Stimulated activated CD4-positive, alpha-beta T cell treated with anti-CD3 and anti-CD28 coated beads, Interleukin-4, amount 100 ng/mL, for 24 hours (primary cell): ENCODE measurements at places on chromosomes 2 and 18.

DNA sequence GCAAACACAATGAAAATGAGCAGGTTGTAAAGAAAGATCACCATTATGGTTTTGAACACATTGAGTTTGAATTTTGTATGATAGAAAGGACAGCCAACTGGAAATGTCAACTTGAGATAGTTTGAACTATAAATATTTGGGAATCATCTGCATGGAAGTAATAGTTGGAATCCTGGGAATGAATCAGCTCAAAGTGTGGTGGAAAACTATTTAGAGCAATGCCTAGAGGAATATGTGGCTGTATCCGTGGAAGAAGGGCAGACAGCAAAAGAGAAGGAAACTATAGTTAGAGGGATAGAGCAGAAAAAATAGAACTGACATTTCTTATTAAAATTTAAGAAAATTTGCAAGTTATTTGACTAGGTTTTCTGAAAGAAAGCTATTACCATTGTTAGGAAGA lies 112.5 kb upstream of the OTX1 start:
- DNase-seq, result no peak

GRCh38 chr18:63895190-63895589 lies 7.7 kb downstream of the SERPINB2 start:
- no peak for DNase-seq

DNA sequence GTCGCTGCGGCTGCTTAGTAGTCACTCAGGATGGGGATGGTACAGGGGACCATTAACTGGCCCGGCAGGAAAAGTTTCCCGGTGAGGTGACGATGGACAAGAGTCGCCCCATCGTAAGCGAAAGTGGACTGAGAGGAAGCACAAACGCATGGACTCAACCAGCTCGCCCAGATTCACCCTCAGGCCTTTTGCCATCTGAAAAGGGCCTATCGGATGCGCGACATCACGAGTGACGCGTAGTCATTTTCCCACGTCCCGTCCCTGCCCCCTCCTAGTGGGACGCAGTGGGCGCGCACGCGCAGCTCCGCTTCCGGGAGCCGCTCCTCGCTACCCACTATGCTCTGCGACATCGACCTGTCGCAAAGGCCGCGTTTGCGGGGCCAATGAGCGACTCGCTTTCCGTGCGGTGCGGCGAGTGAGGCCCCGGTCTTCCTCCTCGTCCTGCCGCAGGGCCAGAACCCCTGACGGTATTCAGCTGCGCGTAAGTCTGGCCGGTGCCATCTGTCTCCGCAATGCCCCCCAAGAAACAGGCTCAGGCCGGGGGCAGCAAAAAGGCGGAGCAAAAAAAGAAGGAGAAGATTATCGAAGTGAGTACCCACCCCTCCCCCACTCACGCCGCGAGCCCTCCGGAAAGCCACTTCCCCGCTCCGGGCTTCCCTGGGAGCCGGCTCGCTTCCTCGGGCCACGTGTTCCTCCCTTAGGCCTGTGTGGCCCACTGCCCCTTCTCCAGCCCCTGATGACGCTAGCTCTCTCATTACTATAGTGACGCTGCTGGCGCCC lies at the start of gene ZC3H15:
TSS of gene ZC3H15 (plus strand) at position 390 of the 780 bp plus-strand sequence. CDS start at position 513, 123 bp downstream.
- peak; percentile 96 for DNase-seq

- DNase-seq, result no peak
These were observed 23.4 kb downstream of the NEMP2 start for GRCh38 chr2:190511104-190511503.

DNA sequence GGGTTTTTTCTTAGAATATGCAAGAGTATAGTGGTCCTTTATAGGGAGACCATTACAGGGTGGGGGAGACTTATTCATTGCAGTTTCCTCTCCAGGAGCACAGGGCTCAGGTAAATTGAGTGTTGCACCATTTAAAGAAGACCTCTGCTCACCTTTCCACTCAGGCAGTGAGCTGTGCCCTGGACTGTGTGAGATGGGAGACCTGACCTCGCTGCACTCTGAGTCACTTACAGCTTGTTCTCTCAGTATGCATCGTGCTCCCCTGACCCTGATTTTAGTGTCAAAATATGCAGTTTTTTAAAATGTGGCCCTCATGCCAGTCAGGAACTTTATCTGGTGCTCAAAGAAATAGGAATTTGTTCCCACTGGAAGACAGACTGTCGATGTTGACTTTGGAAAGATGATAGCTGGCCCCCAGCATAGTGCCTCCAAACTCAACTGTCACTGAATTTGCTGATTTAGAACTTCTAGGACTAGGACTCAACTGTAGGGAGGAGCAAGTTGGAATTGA lies 146.7 kb upstream of the EPAS1 start:
- DNase-seq, result no peak

- no peak for DNase-seq
These were observed 145.6 kb upstream of the NCK2 start for GRCh38 chr2:105598829-105599698.

GRCh38 chr18:54557958-54558357 lies 33.1 kb upstream of the DYNAP start:
- DNase-seq, result no peak

DNA sequence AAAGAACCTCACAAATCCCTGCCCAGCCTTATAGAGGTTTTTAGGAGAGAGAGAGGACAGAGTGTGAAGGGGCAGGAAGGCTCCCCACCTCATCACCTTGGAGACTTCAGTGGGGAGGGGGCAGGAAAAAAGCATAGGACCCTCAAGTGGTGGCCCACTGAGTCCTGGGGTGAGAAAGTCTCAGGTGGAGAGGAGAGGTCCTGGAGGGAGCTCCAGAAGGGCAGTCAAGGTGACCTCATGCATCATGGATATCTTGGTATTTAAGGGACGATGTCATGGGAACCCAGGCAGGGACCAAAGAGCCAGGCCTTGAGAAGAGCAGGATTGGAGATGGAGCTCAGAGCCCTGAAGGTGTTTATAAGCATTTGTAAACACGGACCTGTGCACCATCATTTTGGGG lies 204.5 kb downstream of the SLC4A3 start:
- no peak for DNase-seq

DNA sequence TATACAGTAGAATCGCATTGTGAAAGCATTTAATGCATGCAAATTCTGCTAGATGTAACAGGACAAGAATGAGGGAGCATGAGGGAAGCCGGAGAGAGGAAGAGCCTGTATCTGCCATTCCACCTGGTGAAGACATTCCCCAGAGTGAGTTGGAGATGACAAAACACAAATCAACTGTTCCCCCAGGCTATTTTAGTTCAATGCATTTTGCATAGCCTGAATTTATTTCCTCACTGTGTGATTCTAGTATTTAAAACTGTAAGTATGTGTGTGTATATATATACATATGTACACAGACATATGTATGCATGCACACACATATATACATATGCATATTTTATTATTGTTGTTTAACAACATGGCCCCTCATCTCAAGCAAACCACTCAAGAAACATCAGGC lies 54.7 kb downstream of the CCDC68 start:
- DNase-seq, result no peak

GRCh38 chr2:123688231-123688940 lies 336.7 kb upstream of the CNTNAP5 start:
- no peak for DNase-seq

DNA sequence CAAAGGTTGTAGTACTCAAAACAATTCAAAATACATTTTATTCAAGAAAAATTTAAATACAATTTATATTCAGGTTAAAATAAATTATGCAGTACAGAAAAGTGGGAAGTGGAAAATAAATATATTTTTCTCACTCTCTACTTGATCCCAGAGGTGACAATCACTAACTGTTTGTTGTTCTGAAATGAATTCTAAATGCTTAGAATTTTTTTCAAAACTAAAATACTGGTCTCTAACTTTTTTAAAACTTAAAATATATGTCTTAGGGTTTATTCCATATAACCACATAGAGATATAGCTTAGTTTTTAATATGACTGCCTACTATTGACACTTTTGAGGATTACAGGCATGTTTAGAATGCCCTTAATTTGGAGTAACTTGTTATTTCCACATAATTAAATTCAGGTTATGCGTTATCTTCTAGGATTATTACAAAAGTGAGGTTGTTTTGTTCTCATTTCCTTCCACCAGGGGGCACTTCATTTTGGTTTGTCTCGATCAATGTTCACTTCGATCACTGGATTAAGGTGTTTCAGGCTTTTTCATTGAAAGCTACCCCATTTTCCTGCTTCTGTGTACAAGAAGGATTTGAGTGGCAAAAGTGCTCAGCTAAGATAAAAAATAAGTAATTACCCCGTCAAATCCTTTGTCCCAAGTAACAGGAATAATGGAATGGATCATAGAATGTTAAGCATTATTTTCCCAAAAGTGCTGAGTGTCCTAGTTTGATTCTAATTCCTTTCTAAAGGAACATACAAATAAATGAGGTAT lies 27.1 kb upstream of the TFPI start:
- DNase-seq, result peak; percentile 12

DNA sequence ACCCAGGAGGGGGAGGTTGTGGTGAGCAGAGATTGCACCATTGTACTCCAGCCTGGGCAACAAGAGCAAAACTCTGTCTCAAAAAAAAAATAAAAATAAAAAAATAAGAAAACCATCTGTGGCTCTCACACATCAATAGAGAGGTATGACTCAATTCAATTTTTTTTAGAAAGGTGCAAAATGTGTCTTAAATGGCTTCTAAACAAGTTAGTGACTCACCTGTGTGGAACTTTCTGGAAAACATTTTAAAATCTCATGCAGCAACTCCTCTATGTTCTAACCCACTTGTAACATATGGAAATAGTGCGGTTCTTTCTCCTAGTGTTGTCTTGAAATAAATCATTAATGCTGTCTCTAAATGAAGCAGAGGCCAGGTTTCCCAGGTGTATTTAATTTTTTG lies 10.7 kb upstream of the SULT1C4 start:
- DNase-seq, result no peak

GRCh38 chr18:78228974-78229373 lies 750.6 kb upstream of the SALL3 start:
- no peak for DNase-seq

DNA sequence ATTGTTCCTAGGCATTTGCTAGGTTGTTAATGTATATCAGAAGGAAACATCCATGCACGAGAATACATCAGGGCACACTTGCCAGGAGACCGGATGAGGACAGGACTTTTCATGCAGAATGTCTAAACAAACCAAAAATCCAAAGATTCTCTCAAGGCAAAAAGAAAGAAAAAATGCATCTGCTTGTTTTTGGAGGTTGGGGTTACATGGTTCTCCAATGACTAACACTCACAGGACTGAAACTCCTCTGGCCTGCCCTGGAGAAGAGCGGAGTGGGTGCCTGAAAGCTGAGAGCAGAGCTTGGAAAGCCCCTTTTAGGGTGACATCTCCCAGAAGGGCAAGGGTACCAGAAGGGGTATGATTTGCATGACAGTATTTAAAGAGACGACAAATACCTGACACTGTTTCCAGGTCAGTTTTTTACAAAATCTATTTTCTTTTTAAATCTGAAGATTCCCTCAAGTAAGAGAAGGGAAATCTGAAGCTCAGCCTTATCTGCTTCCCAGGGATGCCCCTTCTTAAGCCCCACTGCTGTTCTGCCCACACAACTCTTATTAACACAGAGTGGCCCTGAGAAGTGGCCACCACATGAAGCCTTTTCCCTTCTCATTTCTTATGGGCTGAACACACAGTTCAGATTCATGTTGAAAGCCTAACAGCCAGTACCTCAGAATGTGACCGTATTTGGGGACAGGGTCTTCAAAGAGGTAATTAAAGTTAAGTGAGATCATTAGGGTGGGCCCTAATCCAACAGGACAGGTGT lies 216.4 kb downstream of the STK39 start:
- DNase-seq, result peak; percentile 16

- DNase-seq, result no peak
These were observed 87.2 kb upstream of the ZEB2 start for GRCh38 chr2:144607099-144607498.

DNA sequence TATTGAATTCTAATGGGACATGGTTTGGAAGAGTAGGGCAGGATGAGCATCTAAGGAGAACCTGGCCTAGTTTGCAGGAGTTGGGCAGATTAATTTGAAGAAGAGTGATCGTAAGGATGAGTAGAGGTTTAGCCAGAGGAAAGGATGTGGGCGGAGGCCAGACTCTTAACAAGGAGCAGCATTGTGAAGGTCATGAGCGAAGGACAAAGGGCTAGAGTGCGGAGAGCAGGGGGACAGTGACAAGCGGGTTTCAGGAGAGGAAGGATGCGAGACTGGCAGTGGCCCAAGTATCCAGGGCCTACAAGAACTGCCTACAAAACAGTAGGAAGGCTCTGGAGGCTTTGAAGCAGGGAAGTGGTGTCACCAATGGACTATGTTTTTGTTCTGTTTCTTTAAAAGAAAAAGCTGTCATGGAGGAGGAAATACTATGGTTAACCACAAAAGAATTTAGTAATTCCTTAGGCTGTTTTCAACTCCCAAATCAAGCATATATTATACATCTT lies 20.1 kb downstream of the SLC66A3 start:
- DNase-seq, result no peak

DNA sequence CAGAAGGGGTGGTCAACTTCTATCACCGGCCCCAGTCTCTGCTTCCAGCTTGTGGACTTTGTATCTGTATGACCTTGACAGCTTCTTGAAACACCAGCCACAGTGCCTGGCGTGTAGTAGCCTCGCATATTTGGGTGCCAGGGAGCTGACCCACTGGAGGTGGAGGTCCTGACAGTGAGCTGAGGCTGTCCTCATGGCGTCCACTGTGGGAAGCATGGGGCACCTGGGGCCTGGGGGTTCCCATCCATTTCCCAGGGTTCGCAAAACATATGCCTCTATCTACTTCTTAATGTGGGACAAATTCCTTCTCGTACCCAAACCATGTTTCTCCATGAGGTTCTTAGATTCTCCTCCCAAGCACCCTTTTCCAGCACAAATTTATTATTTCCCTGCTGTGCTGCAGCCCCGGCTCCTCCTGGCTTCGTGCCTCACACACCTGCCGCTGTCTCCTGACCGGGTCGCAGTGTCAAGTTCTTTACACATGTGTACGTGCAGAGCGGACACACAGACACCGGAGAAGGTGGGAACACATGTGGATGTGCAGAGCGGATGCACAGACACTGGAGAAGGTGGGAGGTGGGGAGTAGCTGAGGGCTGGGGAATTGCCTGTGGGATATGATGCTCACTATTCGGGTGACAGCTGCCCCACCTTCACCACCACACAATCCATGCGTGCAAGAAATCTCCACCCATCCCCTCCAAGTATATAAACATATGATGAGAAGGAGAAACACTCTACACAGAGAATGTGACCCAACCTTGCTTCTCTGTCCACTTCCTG lies 23.4 kb downstream of the TMEM18 start:
- DNase-seq, result no peak

DNA sequence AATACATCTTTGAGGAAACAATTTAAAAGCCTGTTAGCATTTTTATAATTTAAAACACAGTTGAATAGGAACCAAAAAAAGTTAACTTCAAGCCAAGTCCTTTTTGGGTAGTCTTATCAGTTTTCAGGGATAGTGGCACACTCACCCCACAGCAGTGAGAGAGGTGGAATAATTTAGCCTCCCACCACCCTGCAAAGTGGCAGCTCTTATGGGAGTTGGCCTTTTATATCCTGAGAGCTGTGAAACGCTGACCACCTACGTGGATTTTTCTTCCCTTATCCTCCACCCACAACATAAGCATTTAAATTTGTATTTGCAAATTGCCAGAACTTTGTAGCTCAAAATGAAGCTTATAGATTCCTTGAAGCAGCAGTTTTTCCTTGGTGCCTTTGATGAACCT lies 167.1 kb downstream of the MYO1B start:
- DNase-seq, result no peak

GRCh38 chr18:52437161-52437560 lies 97.2 kb downstream of the DCC start:
- no peak for DNase-seq

GRCh38 chr2:238895361-238895882 lies 47.5 kb downstream of the TWIST2 start:
- no peak for DNase-seq
